T-cell (primary cell): ENCODE measurements at places on chromosomes 4 and X. TPM values are rescaled to one million over a fixed set of nuclear protein-coding genes. Genes with fewer than 3 reads are reported as not detected.

DNA sequence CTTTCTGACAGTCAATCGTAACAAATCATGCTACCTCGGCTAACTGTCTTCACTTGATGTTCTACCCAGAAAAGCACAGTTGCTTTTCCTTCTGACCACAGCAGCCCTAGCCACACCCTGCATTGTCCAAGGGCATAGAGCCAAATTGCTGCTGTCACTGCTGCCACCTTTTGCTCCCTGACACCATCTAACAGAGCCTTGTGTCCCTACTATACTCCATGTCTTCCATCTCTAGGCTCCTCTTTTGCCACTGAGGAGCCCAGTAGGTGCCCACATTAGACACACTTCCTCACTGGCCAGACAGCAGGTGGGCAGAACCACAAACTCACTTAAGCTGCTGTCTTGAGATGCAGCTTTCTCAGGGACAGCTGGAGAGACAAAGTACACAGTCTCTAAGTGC is 91.4 kb downstream of the ANXA3 start:
- H3K36me3 ChIP-seq: no peaks in the 10 kb centered on the region
- H3K27ac ChIP-seq: no peak overlapping the region
- peaks cover 10% of the 10 kb centered on the region for H3K4me1 ChIP-seq
- H3K27me3 ChIP-seq: no peaks in the 10 kb centered on the region

Gene KIAA1210
- not detected for total RNA-seq

Gene ART3
- total RNA-seq: not detected

GRCh38 chr4:1217366-1217765 is 31.6 kb downstream of the CTBP1 start:
- no peak for DNase-seq
- peak overlapping the region; percentile 25 for H3K27ac ChIP-seq

- H3K36me3 ChIP-seq: no peaks in the 10 kb centered on the region
- H3K4me3 ChIP-seq: peak within 1 kb of the TSS; percentile 92
- H3K27ac ChIP-seq: peak within 1 kb of the TSS; percentile 79
- peaks cover 26% of the 10 kb centered on the region for H3K4me1 ChIP-seq
- peak; percentile 46 for DNase-seq
These were observed at the start of gene PLAC8 for GRCh38 chr4:83114576-83114975. TSS of gene PLAC8 (minus strand) at chr4:83114729. CDS start at chr4:83107921, 6,808 bp downstream.

GRCh38 chr4:112147697-112148096 is 2.4 kb downstream of the FAM241A start:
- no peaks in the 10 kb centered on the region for H3K27me3 ChIP-seq
- H3K36me3 ChIP-seq: no peaks in the 10 kb centered on the region
- no peak overlapping the region for H3K27ac ChIP-seq
- peaks cover 9% of the 10 kb centered on the region for H3K4me1 ChIP-seq
- no peak overlapping the region for H3K4me3 ChIP-seq
- DNase-seq: no peak

Gene GAGE12H
- not detected for total RNA-seq

- H3K27me3 ChIP-seq: no peaks in the 10 kb centered on the region
- no peak for DNase-seq
- H3K4me3 ChIP-seq: no peak overlapping the region
- H3K36me3 ChIP-seq: no peaks in the 10 kb centered on the region
- H3K27ac ChIP-seq: no peak overlapping the region
These were observed 61.7 kb upstream of the CAMK2D start for GRCh38 chr4:113823291-113823659.

Gene XAGE1B
- total RNA-seq: not detected

Gene GPR82
- total RNA-seq: 0.07 TPM

Gene BRS3
- total RNA-seq: not detected

DNA sequence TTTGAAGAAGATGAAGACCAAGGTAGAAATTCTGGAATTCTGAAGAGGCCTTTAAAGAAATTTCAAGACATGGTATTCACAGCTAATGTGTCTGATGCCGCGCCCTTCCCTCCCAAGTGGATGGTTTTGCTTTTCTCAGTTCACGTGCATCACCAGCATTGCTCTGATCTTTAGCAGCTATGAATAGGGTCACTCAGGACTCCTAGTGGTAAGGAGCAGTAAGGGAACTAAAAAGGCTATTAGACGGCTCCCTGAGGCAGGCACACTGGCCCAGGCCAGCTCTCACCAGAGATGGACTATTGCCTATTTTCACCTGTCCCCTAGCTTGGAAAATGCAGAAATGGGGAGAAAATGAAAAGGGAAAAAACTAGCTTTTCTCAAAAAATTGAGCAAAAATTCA is 447.5 kb upstream of the RASGEF1B start:
- H3K27me3 ChIP-seq: no peaks in the 10 kb centered on the region
- H3K4me3 ChIP-seq: no peak overlapping the region
- DNase-seq: no peak

DNA sequence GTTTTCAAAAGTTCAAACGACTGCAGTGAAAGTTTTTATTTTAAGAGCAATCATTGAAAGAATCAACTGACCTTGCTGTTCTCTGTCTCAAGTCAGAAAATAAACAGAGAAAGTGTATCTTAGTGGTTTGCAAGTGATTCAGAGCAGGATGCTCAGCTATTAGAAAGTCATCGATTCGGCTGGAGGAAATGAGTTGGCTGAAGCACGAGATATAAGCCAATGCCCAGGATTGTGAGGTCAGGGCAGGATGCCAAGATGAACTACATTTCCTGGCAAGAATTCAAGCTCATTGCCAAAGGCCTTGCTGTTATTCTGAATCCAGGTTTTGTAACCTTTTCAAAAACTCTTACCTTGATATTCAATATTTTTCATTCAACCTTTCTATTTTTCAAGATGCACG is 541.4 kb upstream of the BOD1L1 start:
- no peaks in the 10 kb centered on the region for H3K27me3 ChIP-seq
- H3K27ac ChIP-seq: no peak overlapping the region
- no peak overlapping the region for H3K4me3 ChIP-seq
- no peaks in the 10 kb centered on the region for H3K36me3 ChIP-seq

Gene SYTL5
- total RNA-seq: not detected

Gene HSFX2
- total RNA-seq: not detected

Gene DACH2
- total RNA-seq: not detected

Gene EMD
- total RNA-seq: 136 TPM

- no peak overlapping the region for H3K4me3 ChIP-seq
- DNase-seq: no peak
- no peaks in the 10 kb centered on the region for H3K36me3 ChIP-seq
- H3K4me1 ChIP-seq: no peaks in the 10 kb centered on the region
These were observed 14.5 kb downstream of the SLC2A9 start for GRCh38 chr4:10006601-10007435.

GRCh38 chrX:39850630-39851152 is 247.1 kb downstream of the BCOR start:
- H3K27me3 ChIP-seq: no peaks in the 10 kb centered on the region
- no peak overlapping the region for H3K4me3 ChIP-seq
- H3K36me3 ChIP-seq: no peaks in the 10 kb centered on the region
- H3K27ac ChIP-seq: no peak overlapping the region

Gene GBA3
- total RNA-seq: not detected

DNA sequence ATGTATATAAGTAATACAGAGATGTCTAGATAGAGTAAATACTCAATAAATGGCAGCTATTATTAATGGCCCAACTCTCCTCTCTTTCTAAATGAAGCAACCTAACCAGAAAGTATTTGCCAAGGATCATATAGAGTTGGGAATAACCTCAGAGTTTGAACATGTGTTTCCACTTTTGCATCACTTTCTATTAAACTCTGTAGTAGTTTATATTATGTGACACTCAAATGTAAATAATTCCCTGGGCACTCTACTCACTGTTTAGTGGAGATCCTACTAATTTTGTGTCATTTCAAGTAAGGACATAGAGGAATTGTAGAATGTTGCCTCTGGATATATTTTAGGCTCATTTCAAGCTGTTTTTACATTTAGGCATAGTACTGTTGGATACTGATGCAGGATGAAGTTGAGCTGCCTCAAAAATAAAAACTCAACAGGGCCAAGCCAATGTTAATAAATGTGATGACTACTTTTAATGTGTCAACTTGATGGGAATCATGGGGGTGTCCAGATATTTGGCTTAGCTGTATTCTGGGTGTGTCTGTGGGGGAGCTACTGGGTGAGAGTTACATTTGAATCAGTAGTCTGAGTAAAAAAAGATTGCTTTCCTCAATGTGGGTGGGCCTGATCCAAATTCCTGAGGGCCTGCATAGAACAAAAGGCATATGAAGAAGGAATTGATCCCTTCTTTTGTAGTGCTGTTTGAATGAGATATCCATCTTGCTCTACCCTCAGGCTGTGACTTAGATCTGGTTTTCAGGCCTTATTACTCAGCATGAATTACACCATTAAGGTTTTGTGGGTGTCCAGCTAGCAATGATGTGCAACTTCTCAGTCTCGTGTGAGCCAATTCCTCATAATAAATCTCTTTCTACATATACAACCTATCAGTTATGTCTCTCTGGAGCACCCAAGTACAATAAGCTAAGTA is 1368.2 kb downstream of the STIM2 start:
- no peaks in the 10 kb centered on the region for H3K36me3 ChIP-seq
- no peak for DNase-seq
- H3K27ac ChIP-seq: no peak overlapping the region
- no peak overlapping the region for H3K4me3 ChIP-seq
- no peaks in the 10 kb centered on the region for H3K4me1 ChIP-seq
- H3K27me3 ChIP-seq: no peaks in the 10 kb centered on the region

Gene PABPC1L2B
- total RNA-seq: not detected

GRCh38 chr4:32929796-32930699 is 2209.9 kb downstream of the PCDH7 start:
- no peaks in the 10 kb centered on the region for H3K27me3 ChIP-seq
- no peaks in the 10 kb centered on the region for H3K4me1 ChIP-seq
- no peak overlapping the region for H3K4me3 ChIP-seq
- H3K36me3 ChIP-seq: no peaks in the 10 kb centered on the region
- H3K27ac ChIP-seq: no peak overlapping the region

DNA sequence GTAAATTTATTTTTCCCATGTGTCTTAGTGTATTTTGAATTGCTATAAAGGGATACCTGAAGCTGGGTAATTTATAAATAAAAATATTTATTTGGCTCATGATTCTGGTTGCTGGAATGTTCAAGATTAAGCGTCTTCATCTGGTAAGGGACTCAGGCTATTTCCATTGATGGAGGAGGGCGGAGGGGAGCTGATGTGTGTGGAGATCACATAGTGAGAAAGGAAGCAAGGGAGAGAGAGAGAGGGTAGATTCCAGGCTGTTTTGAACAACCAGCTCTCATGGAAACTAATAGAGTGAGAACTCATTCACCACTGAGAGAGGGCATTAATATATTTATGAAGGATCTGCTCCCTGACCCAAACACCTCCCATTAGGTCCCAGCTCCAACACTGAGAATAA is 39.6 kb upstream of the ADGRL3 start:
- H3K4me3 ChIP-seq: no peak overlapping the region
- no peak overlapping the region for H3K27ac ChIP-seq
- no peaks in the 10 kb centered on the region for H3K27me3 ChIP-seq
- H3K36me3 ChIP-seq: no peaks in the 10 kb centered on the region
- DNase-seq: no peak

- H3K27me3 ChIP-seq: peaks cover 32% of the 10 kb centered on the region
- H3K4me1 ChIP-seq: no peaks in the 10 kb centered on the region
- no peak overlapping the region for H3K27ac ChIP-seq
- H3K4me3 ChIP-seq: no peak overlapping the region
These were observed 584 bp downstream of the TMEM271 start for GRCh38 chr4:575281-576141.

DNA sequence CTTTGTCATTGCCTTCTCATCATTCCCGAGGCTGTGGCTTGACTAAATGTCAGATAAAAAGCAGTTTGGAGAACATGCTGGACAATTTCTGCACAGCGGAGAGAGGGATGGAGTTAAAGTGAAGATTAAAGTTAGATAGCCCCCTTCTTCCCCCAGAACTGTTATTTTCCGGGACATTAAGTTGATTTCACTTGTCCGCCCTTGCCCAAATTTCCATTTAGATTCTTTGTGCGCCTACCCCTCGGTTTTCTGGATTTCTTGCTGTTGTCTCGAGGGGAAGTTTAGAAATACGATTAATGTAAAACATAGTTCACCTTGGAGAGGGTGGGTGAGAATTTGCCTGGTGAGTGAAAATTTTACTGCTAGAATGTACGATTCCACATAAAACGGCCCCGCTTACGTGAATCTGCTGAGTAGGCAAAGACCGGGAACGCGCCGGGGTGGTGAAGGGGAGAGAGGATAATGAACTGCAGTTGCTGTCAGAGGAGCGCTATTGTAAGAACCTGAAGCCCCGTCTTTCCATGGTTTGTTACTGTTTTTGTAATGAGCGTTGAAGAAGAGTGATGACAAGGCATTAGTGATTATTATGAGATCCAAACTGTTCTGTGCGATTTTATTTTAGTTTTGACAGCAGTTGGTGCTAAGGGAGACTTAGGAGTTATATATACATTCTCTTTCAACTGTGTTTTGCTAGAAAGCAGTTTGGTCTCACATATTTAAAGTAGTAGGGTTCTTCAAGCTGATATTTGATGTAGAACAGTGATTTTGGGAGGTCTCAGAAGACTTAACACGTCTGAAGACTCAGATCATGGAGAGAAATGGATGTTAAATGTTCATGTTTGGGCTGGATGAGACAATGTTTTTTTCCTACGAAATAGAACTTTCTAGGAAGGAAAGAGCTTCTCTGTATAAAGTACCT is 73.0 kb downstream of the AFF1 start:
- peak overlapping the region; percentile 80 for H3K27ac ChIP-seq
- peaks cover 17% of the 10 kb centered on the region for H3K4me1 ChIP-seq
- H3K27me3 ChIP-seq: no peaks in the 10 kb centered on the region
- peak; percentile 15 for DNase-seq

DNA sequence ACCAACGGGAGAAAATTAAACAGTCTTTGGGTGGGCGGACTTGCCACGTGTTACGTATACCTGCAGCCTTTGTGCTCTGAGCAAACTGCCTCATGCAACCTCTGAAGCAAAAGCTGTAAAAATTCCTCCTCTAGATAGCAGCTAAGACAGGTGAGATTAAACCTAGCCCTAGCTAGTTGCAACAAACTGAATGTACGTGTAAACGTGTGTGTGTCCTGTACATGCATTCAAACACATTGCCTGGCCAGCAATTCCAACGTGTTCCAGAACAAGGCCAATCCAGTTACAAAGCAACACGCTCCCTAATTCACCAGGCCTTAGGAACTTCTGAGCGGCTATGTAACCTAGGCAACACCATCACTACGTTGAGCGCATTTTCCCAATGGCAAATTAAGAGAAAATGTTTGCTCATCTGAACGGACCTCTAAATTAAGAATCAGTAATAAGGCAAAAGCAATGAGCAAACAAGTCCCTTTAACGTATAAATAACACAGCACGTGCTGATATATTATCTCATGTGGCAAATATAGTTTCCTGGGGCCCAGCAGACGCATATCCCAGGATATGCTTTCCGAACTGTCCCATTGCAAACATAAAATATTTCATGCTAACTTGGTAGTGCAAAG is 792 bp downstream of the PPID start:
- no peak for DNase-seq
- no peaks in the 10 kb centered on the region for H3K27me3 ChIP-seq
- H3K4me1 ChIP-seq: peaks cover 9% of the 10 kb centered on the region
- H3K4me3 ChIP-seq: peak overlapping the region; percentile 72
- H3K27ac ChIP-seq: peak overlapping the region; percentile 87

DNA sequence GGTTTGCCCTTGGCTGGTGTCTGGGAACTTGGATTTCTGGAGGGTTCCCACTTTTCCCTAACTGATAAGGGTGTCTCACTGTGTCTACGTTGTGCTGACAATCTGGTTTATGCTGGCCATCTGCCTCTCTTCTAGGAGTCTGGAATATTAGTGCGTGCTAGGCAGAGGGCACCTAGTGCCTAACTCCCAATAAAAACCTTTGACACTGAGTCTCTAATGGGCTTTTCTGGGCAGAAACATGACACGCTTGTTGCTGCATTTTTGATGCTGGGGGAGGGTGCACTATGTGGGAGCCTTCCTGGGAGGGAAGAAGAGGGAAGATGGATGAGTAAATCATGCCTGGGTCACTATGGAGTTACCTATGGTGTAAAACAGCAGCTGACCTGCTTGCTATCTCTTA is 16.3 kb upstream of the ZNF41 start:
- H3K27me3 ChIP-seq: no peaks in the 10 kb centered on the region
- no peak overlapping the region for H3K27ac ChIP-seq
- H3K4me1 ChIP-seq: no peaks in the 10 kb centered on the region
- H3K4me3 ChIP-seq: no peak overlapping the region
- DNase-seq: no peak
